ENCODE measurements at places on chromosomes 7 and 10.

DNA sequence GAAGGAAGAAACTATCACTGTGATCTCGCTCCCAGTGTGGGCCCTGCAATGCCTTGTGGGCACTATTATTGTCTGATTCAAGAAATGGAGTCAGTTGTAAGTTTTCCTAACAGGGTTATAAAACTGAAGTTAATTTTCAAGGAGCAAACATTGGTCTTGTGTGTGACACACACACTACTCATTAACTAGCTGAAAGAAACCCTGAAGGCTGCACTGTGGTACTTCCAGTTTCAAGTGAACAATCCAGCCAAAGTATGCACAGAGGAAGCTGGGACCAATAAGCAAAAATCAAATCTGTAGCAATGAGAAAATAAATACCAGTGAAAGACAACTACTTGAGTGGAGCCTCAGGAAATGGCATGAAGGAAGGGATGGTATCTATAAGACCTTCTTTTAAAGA, 506.6 kb upstream of the POT1 start:
- no peak for DNase-seq

DNA sequence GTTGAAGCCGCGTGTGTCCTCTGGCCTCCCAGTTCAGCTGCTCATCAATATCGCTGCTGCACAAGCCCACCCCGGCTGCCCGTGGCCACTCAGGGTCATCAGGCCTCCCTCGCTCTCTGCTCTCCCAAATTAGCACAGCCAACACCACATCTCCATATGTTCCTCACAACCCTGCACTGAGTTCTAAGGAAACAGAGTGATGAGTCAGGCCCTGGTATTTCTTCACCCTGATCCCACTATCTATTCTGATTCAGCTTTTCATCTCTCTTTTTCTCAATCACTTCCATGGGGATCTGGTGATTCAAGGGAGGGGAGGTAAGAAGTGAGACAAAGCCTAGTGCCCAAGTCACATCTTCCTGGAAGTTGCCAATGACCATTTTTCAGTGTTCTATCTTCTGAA, 23.8 kb downstream of the CYTH3 start:
- peak; percentile 77 for DNase-seq

DNA sequence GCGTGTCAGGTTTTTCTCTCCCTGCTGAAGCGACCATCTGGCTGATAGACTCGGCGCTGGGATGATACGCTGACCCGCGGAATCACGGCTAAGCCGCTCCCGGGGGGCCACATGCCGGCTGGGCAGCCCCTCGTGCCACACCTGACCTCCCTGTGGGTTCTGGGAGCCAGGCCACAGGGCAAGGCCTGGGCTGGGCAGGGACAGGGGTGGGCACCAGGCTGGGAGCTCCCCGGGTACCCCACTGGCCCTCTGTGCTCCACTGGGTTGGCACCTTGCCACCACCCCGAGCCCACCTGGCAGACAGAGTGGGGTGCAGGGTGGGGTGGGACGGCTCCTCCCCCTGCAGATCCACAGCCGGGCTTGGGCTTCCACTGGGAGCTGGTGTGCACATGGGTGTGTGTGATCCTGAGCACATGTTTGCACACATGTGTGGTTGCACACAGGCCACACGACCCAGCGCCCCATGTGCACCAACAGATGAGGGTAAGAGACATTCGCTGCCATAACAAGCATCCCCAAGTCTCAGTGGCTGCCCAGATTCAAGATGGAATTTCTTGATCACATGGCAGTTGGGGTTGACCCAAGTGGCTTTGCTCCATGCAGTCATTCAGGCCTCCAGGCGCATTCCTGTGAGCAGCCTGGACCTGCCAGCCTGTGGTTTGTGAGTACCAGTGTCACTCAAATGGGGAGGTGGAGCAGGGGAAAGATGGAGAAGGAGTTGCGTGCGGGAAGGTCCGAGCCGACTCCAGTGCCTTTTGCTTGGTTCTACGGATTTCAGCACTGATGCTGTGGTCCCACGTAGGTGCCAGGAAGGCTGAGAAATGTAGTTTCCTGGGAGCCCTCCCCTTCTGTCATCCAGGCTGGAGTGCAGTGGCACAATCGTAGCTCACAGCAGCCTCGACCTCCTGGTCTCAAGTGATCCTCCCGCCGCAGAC, 79.7 kb downstream of the UNCX start:
- DNase-seq: no peak

- no peak for DNase-seq
Measured at GRCh38 chr7:17307969-17308648, 9.7 kb downstream of the AHR start.

DNA sequence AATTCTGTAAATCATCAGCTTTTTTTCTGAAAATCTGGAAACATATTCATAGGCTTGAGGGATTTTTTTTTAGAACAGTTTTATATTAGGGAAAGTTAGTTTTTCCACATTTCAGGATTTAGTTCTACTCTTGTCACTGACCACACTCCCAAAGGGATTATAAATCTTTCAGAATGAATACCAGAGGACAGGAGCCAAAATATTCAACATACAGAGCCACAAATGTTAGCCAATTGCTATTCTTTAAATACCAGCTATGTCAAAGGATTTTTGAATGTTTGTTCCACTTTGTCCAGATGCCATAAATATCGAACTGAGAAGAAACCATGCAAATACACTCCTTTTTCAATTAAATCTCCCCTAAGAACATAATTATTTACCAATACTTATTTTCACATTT, 50.7 kb downstream of the ODAD2 start:
- DNase-seq: no peak

- DNase-seq: peak; percentile 14
Measured at GRCh38 chr10:118259288-118259906, 82.7 kb downstream of the FAM204A start.

DNA sequence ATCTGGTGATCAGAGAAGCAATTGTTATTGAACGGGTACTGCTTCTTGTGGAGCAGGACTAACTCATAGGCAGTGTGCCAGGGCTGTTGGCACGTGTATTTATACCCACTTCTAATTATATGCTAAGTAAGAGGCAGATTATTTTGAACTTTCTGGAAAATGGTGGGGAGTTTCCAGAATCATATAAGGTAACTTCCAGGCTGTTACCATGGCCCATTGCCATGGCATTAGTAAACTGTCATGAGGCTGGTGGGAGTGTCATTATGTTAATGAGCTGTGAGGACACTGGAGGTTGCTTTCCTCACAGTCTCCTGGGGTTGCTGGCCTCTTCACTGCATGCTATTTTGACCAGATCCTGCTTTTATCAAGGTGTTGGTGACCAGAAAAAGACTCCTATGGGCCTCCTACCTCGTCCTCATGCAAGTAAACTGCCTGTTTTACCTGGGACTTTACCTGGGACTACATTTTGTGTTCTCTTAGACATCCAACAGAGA, 122.6 kb downstream of the KCND2 start:
- DNase-seq: no peak

DNA sequence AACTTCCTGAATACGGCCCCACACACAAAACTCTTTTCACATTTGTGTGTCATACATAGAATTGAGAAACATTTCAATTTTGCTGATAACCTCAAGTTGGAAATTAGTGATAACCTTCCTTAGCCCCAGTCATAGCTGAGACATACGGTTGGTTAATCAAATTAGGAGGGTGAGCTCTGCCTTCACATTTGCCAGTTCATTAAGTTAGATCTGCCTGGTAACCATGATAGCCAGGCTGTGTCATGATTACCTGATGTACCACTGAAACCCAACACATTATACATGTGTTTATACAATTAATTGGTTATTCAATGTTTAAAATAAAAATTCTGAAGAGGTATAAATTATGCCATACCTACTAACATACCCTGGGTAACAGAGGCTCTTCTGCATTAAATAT, 60.8 kb upstream of the RAB11FIP2 start:
- no peak for DNase-seq

DNA sequence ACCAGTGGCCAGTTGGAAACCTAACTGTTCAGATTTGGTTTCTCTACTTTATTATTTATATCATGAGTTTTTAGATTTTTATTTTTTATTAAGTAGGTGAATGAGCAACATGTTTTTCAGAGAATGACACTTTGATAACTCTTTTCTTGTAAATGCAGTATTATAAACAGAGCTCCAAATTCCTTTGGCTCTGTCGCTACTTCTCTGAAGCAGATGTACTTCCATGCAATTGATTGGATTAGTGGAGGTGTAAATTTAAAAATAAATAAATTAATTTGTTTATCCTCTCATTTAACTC, 34.3 kb upstream of the ICA1 start:
- no peak for DNase-seq

DNA sequence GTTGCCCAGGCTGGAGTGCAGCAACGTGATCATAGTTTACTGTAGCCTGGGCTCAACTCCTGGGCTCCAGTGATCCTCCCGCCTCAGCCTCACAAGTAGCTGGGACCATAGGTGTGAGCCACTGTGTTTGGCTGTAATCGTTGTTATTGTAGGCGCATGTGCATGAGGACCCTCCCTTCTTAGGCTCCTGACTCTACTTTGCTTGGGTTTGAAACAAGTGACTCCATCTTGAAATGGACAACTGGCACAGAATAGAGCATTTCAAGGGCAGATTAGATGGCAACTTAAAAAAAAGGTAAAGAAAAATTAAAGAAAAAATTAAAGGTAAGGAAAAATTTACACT, 15.4 kb upstream of the GIMAP8 start:
- DNase-seq: no peak

GRCh38 chr7:152735443-152736004, 24.0 kb upstream of the ACTR3B start:
- DNase-seq: no peak

DNA sequence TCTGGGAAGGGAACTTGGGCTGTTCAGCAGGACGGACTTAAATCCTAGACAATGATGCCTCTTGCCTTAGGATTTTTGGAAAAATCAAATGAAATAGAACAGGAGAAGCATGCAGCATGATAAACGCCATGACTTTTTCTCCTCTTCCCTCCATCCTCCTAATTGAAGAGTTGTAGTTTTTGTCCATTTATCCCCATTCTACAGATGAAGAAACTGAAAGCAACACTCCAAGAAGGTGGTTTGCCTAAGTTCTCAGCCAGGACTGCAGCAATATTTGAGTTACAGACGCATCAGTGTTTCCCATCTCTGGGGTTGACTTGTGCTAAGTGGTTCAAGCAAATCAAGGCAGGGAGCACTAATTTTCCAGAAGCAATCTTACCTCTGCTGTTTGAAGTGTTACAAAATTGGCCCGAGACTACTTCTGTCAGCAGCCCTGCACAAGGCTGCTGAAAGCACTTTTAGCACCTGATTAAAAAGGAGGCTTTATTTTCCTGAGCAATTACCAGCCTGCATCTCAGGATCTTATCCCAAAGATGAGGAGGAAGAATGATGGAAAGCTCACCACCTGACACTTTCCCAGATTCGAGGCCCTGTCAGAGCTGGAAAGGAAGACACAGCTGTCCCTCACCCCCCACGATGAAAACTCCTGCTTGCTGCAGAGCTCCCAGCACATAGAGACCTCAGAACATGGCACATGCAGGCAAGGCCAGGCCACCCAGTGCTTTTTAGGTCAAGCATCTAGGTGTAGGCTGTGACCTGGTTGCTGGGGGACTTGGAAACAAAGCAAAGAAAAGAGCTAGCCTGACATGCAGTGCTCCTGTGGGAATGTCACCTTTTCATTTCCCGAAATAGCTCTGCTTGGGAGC, 19.7 kb upstream of the C10orf71 start:
- no peak for DNase-seq

DNA sequence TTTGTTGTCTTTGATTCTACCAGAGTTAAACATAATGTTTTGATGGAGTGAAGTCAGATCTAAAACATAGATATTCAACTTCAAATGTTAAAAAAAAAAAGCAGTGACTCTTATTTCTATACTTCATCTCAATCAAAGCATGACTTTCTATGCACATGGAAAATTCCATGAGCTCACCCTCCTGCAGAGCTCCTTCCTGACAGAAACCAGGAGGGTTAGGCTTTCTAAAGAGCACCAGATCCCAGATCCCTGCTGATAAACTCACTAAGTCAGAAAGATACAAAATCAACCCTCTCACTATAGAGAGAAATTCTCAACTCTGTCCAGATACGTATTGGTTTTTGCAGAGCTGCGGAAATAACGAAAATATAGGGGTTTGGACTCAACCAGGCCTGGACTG, 122.6 kb downstream of the FAM107B start:
- no peak for DNase-seq

DNA sequence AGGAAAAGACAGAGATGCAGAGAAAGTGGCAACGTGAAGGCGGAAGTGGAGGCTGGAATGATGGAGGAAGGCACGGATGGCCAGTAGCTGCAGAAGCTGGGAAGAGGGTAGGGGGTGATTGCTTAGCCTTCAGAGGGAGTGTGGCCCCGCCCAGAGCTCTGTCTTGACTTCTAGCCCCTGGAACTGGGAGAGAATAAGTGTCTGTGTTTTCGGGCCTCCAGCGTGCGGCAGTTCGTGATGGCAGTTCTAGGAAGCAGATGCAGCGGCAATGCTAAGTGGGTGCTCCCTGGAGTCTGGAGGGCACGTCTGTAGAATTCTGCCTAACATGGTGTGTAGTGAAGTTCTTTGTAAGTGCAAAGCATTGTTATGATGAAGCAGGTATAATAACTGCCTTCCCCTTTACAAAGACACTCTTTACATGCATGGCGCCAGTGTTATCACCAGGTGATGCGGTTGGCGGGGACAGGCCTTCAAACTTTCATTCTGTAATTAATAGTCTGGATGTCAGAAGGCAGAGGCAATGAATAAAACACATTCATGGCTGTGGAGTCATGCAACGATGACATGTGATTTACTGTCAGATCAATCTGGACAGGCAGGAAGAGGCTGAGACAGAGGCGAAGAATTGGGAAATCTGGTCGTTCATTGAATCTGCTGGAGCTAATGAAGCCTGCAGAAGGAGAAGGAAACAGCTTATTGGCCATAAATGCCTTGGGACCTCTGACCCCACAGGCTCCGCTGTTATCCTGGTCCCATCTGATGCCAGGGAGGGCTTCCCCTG, 228.6 kb downstream of the GLRX3 start:
- DNase-seq: no peak

GRCh38 chr10:49331431-49331830, 32.5 kb downstream of the C10orf71 start:
- DNase-seq: no peak

- DNase-seq: no peak
Measured at GRCh38 chr7:155166108-155166507, 96.0 kb downstream of the HTR5A start.

GRCh38 chr7:137480401-137480800, 136.9 kb upstream of the PTN start:
- no peak for DNase-seq

DNA sequence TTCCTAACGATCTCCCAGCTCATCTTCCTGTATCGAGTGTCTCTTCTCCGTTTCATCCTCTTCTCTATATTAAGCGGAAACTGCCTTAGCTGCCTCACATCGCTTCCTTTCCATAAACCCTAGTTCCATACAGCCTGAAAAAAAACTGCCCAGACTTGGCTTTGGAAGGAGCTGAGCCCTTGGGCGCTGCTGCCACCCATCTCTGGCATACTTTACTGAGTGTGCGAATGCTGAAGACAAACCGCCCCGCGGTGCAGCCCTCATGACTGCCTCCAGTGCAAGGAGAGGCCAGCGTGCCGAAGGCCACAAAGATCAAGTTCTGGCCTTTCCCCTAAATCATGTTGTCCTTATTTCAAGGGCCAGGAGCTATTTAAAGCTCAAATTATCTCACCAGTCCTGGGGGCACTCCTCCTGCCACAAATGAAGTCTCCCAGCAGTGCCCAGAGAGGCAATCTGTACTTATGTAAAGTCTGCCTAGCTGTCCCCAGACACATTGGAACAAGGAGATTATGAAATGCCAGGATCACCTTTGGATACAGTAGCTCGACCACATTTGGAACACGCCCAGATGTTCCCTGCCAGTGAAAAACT, 25.2 kb downstream of the YWHAG start:
- DNase-seq: no peak
